ENCODE measurements at places on chromosomes 3 and 15.

DNA sequence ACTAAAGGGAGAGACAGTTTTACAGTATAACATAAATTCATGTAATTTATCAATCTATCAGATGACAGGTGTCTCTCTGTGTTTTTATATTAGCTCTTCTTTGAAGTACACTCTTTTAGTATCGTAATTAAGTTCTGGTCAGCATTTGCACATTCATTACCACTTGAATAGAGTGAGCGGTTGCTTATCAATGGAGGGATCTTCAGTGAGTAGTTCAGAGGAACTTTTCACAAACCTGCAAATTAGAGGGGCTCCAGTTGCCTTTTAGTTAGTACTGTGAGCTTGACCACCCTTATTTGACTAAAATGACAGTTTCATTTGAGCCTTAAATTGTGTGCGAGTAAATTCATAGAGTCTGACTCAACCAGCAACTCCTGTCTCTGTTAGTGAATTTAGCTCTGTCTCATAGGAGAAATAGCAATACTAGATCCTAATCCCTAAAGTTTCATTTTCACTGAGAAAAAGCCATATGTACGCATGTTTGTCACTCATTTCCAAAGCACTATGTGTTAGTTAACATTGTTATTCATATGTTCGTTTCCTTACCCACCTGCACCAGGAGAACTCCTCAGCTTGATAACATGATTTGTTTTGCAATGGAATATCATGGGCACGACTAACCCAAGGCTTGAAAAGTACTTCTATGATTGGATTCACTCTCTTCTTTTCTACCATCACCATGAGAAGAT, 57.5 kb upstream of the ZBED2 start:
- no peak for DNase-seq

GRCh38 chr15:53251523-53251922, 461.4 kb upstream of the ONECUT1 start:
- no peak for DNase-seq

DNA sequence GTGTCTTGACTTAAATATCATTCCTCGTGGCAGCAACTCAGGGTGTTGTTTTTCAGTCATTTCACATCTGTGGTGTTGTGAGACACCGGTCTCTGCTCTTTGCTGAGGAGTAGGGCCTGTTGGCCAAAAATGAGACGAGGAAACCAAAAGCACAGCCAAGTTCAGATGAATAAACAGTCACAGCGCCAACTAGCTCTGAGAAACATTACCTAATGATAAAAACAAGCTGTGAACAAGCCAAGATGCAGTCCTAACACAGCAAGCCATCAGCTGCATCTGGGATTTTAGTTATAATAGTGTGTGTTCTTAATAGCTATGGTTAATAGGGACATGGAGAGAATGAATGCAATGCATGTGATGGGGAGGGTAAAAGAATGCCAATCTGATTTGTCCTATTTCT, 843.4 kb upstream of the DPPA4 start:
- DNase-seq = no peak

GRCh38 chr3:66666362-66666761, 165.5 kb upstream of the LRIG1 start:
- DNase-seq = no peak

DNA sequence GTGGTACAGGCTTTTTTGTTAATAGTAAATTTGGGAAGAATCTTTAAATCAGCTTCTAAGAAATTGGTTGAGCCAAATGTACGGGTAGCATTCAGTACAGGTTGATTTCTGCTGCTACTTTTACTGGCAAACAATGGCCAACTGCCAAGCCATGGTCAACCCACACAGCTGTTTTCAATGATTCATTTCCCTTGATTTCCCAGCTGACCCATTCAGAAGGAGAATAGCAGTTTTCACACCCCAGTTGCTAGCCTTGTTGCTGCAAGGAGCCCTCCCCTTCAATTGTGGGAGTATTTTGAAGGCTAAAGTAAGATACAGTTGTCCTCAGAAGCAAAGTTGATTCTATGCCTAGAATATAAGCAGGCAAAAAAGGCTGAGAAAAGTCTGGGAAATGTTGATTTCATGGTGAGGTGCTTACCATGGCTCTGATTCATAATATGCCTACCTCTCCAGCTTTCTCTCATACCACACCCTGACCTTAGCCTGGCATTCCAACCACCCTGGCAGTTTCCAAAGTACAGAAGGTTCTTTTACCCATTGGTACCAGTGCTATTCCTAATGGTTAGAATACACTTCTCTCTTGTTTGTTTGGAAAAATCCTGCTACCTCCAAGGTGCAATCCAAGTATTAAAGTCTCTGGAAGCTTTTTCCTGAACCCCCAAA, 320.3 kb upstream of the TGFBR2 start:
- peak; percentile 98 for DNase-seq

DNA sequence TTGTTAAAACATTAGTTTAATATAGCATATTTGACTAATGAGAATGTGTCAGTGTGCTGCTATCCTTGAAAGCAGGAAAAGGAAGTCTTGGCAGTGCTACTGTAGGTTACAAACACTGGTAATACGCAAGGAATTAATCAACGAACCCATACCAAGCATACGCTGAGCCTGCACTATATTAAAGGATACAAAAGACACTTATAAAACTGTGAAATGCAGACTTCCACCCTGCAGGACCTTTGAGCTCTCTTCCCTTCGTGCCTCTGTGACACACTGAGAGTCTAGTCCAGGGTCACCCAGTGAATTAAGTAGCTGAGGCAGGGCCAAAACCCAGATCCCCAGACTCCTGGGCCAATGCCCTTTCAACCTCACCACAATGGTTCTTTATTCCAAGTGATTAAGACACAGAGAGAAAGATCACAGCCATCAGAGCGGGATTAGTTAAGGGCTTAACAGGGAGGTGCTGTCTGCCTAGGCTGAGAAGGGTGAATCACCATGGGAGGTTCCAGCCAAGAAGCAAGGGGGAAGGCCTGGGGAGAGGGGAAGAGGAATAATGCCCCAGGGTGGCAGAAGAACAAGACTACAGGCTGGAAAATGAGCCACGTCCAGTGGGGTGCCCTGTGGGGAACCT, 6.8 kb downstream of the ANXA2 start:
- DNase-seq = no peak

DNA sequence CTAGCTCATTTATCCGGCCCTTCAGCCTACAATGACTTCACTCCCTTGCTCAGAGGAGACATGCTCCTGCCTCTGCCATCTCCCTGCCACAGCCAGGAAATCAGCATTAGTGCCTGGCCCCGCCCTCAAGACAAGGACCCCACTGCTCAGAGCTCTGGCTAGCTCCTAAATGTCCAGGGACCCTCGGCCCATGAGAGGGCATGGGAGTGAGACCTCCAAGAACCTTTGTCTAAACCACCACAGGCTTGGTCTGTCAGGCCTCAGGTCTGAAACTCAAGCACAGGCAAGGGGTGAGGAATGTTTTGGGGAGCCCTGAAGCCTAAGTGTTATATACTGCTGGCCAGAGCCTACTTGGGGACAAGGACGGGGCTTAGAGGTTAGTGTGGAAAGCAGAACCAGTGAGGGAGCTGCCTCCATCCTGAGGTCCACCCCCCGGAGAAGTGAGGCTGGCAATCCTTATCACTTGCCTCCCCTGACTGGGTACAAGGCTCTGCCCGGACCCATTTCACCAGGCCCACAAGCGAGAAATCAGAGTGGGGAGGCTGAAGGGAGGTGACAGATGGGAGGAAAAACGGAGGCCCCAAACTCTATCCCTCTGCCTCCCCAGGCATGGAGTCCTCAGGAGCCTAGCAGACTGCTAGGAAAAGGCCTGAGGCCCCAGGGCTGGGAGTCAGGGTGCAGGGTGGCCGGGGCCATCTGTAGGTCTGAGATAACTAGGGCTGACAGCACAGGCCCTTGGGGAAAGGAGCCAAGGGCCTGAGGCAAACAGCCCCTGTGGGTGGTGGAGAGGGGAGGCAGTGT, 18.8 kb downstream of the SHF start:
- no peak for DNase-seq

GRCh38 chr15:80301472-80301871, 49.5 kb upstream of the CTXND1 start:
- no peak for DNase-seq

Data from pulmonary artery endothelial cell (primary cell).